ENCODE measurements at places on chromosomes 16 and 17. TPM values are rescaled to one million over a fixed set of nuclear protein-coding genes. Genes with fewer than 3 reads are reported as not detected.

The C1QTNF8 gene
- not detected for total RNA-seq

- no peak for DNase-seq
Measured at GRCh38 chr17:5466295-5466694, 2.5 kb downstream of the DHX33 start.

DNA sequence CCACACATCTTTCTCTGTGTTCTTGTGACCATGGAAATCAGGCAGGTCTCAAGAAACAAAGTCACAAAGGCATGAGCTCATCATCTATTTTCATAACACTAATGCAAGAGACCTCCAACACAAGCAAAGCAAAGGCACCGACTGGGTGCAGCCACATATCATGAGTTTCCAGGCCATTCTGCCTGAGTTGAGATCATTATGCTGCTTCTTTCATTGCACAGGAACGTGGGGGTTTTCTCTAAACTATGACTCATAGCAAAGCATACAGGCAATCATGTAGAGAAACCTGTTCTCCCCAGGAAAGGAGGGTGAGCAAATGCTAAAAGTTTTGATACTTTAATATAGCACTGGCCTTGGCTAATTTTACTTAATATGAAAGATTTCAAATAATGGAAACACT, 60.7 kb downstream of the GRIN2A start:
- DNase-seq, result no peak

The BPTF gene
- 65.5 TPM for total RNA-seq

- no peak for DNase-seq
Measured at GRCh38 chr17:45276031-45276430, 14.1 kb upstream of the SPATA32 start.

Measured in heart left ventricle (tissue), 16 donors.